Activated naive CD8-positive, alpha-beta T cell treated with anti-CD3 and anti-CD28 coated beads, Interleukin-2, amount 10 ng/mL, durations not matched to agents 7 days and 5 days (primary cell): ENCODE measurements at places on chromosomes 3 and 15.

DNA sequence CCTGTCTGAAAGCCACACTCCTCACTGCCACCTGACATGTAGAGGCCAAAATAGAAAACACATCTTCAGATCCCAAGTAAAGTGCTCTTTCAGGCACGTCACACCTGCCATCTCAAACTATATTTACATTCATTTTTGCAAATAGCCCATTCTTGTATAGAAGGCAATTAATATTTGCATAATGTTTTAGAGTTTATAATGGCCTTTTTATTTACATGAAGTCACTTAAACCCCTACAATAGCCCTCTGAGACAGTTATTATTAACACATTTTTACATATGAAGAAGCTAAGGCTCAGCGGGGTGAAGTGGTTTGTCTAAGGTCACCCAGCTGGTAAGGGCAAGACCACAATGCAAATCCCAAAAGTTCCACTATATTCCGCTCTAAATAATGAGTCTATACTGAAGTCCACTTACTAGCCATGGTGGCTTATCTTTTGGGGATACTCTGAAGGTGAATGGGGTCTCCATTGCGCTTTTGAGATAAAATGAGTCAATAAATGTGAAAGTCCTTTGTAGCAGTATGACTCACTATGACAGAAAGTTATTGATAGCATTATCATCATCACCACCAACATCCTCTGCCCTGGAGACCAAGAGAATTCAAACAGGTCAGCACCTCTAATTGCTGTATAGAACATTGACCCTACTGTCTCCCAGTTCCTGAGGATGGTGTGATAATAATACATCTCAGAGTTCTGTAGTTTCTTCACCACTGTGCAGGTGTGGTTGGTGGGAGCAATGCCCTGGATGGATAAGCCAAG lies 155.9 kb upstream of the BCL6 start:
- no peak for DNase-seq

GRCh38 chr3:20503394-20504082 lies 317.5 kb upstream of the SGO1 start:
- no peak for DNase-seq

DNA sequence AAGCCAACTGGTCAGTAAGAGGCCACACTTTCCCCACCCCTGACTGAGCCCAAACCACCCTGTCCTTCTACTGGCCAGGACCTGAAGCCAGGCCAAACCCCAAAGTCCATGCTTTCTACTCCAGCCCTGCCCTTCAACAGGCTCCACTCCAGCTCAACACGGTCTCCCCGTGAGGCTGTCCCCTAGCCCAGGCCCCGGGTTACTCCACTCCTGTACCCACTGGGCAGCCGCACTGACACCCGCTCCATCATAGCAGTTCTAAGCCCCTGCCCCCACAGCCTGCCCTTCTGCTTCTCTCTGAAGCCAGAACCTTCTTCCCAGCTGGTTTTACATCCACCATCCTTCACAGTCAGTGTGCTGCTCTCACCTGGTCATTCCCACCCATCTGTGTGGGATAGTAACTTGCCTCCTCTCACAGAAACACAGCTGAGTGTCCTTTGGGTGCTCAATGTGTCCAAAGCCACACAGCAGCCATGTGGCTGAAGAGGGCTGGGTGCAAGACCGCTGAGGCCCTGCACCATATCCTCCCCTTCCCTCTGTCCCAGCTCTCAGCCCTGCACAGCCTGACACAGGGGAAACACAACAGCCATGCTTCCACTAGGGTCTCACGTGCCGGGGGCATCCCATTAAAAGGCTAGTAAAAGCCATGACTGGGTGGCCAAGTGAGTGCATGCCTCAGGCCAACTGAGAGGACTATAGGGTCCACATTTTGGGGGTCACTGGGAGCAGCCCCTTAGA lies 38.1 kb downstream of the TLE3 start:
- peak; percentile 13 for DNase-seq

DNA sequence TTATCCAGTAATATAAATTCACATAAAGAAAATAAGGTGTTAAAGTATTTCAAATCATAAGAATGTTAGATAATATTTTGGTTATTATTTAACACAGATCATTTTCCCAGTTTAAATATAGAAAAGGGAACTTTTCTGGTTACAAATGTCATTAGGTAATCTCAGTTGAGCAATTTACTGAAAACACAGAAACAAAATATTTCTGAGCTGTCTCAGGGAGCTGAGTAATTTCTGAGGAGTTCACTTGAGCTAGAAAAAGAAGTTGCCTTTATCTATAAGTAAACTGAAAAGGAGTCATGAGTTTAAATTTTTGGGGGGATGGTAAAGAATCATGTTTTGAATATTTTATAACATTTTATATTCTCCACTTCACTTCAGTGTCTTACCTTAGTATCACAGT lies 855.4 kb upstream of the ARPP21 start:
- no peak for DNase-seq

- DNase-seq, result no peak
These were observed 46.2 kb upstream of the ATG7 start for GRCh38 chr3:11226042-11226370.

GRCh38 chr3:16362770-16363169 lies 97.8 kb downstream of the OXNAD1 start:
- DNase-seq, result no peak

DNA sequence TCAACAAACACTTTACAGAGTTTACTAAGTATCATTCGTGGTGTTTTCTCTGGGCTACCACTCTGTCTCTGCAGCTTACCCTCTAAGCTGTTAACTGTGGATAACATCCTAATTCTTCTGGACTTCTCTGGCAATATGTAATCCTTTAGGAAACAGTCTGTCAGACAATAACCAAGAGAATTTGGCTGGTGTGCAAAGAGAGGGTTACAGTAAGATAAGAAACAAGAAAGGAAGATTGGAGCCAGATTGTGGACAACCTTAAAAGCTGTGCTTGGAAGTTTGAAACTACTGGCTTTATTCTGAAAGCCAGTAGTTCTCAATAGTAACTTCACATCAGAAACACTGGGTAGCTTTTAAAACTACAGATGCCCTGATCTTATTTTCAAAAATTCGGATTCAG lies 778 bp downstream of the ARL6 start:
- DNase-seq, result no peak

DNA sequence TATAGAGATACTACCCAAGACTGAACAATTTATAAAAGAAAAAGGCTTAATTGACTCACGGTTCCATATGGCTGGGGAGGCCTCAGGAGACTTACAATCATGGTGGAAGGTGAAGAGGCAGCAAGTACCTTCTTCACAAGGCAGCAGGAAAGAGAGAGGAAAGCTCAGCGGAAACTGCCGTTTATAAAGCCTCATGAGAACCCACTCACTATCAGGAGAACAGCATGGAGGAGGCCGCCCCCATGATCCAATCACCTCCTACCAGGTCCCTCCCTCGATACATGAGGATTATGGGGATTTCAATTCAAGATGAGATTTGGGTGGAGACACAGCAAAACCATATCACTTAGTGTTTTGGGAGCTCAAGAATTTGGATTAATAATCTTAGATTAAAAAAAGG lies 240.2 kb downstream of the UACA start:
- no peak for DNase-seq

- no peak for DNase-seq
These were observed 28.6 kb upstream of the ZSCAN2 start for GRCh38 chr15:84572231-84572630.

DNA sequence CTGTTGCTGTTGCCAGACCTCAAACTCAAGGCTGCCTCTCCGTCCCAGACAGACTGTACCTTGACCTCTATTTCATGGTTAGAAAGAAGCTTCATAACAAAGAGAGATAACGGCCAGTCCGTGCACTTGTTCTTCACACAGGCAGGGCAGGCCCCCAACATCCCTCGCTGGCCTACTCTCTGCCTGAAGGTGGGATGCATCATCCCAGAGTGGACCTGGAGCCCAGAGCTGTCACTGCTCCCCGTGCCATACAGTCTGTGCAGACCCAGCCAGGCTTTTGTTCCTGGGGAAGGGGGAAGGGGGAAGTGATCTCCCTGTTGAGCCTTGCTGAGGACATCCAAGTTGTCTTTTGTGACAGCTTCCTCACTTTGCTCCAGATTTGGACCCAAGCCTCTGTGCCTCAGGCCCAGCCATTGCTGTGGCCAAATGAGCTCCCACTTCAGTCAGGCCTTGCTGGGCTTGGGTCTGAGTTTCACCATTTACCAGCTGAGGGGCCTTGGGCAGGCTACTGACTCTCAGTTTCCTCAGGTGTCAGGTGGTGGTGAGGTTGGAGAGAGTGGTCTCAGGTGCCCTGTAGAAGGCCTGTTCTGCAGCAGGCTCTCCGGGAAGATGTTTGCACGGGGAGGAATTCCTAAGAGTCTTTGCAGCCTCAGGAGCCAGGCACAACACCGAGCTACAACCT lies 141.6 kb downstream of the DNAJB8 start:
- DNase-seq, result no peak

- no peak for DNase-seq
These were observed 52.4 kb upstream of the GNB4 start for GRCh38 chr3:179503640-179504039.

DNA sequence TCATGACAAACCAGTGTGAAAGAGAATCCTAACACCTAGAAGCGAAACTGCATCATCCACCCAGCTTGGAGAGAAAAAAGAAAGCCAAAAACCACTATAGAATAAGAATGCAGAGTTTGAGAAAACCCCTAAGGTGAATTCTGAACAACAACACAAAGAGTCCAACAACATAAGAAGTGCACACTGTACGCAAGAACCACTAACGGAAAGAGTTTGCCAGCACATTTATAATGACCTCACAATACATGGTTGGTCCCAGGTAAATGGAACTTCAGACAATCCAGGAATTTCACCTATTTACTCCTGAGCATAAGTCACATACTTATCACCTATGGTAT lies 128.3 kb upstream of the BHLHE40 start:
- DNase-seq, result no peak

GRCh38 chr15:25465835-25466234 lies 27.0 kb upstream of the UBE3A start:
- DNase-seq, result no peak
